Breast epithelium (tissue), 4 donors: ENCODE measurements at places on chromosomes 11 and 22. TPM values are rescaled to one million over a fixed set of nuclear protein-coding genes. Genes with fewer than 3 reads are reported as not detected.

GRCh38 chr11:103494491-103494890 is 385.3 kb downstream of the DYNC2H1 start:
- no peak for DNase-seq

Gene GLYAT
- total RNA-seq: 15.8 TPM

- DNase-seq: peak; percentile 69
Observed at GRCh38 chr11:47991266-47991830, 11.0 kb downstream of the PTPRJ start.

DNA sequence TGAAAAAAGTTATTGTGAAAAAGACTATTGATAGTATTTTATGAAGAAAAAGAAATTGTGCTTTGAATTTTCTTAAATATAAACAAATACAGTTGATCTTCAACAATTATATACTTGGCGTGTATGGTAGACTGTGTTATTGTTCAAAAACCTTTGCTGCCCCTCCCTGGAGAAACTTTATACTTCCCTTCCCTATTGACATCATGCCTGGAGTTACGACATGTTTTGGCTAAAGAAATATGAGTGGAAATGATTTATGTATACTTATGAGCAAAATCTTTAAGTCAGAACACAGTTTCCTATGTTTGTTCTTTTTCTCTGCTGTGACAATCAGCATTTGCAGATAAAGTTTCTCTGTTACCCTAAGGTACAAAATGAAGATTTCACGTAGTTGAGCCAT is 243.8 kb downstream of the TMEM135 start:
- no peak for DNase-seq

Gene RAB36
- 2.9 TPM for total RNA-seq

DNA sequence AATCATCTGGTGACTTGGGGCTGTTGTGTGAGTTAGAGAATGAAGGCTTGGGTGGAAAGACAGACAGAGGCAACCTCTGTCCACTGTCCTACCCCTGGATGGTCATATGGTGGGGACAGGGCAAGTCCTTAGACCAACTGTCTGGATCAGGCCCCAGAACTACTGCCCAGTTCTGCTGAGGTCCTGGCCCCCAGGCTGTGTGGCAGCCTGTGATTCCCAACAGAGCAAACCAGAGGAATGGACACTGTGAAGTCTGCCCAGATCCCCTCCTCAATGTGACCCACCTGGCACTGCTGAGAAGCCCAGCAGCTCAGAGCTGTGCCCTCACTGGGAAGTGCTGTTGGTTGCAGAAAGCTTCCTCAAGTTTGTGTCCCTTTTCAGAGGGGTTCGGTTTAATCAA is 69.0 kb downstream of the GGTLC2 start:
- no peak for DNase-seq

Gene CASP5
- total RNA-seq: 1.3 TPM

GRCh38 chr11:39668640-39669039 is 1790.8 kb downstream of the LRRC4C start:
- DNase-seq: no peak

Gene RPLP2
- total RNA-seq: 1,093 TPM

Gene PRRG4
- 2.2 TPM for total RNA-seq

Gene GP1BB
- 1.3 TPM for total RNA-seq
